Fibroblast of skin of abdomen (primary cell): ENCODE measurements at places on chromosomes 2 and 18.

DNA sequence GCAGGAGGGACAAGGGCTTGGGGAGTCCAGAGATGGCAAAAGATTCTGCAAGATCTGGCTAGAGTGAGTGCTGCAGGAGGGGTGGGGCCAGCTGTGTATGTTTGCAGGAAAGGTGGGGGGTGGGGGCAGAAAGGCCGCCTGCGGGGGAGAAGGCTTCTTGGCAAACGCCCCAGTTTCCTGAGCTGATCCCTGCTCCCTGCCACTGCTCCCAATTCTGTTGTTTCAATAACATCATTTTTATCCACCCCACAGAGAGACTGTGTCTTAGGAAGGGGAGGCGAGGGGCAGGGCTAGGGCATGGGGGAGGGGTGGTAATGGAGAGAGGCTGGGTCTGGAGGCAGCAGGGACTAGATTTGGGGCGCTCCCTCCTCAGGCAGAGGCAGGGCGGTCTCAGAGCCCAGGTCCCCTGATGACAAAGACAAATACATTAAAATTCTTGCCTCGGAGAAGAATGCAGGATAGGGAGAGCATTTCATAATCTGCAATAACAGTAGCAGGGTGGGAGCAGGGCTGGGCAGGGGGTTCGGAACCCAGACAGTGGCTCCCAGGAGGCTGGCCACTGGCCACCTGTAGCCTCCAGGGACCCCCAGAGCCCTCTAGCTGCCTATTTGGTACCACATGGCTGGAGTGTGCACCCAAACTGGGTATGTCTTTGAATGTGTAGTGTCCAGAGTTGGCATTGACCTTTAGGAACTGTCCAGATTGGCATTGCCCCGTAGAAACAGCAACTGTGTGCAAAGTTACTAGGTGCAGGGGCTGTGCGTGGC is 2.1 kb upstream of the WNT6 start:
- DNase-seq: peak; percentile 25

- DNase-seq: peak; percentile 96
These were observed 41.2 kb downstream of the SLC9A4 start for GRCh38 chr2:102514061-102514785.

DNA sequence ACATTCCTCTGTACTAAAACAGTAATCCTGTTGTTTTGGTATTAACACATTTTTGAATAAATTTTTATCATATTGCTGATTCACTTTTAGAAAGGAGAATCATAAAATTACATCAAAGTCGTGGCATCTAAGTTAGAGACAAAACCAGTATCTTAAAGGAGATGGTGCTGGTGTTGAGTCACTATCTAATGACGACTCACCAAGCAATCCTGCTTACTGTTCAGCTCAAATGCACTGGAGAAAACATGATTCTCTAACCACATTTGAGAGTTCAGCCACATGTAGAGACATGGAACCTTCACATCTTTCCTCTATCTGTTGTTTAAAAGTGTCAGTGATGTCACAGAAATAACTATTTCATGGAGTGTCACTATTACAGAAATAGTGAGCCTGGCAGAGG is 473.8 kb downstream of the TGIF1 start:
- DNase-seq: peak; percentile 77

DNA sequence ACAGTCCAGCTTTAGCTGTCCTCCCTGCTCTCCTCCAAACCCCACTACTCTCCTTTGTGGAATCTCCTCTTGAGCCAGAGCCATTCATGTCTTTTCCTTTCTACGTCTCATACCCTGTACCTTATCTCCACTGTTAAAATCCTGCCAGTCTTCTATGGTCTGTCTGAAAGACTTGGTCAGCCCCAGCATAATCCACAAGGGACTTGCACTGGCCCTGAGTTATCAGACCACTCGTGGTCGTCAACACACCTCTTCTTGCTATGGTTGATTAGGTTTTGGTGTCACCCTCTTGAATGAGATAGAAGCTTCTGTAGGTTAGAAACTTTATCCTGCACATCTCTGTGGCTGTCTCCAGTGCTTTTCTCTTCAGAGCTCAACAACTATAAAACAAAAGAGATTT is 56.8 kb downstream of the MYO1B start:
- DNase-seq: no peak

GRCh38 chr2:176650104-176650837 is 381.0 kb downstream of the MTX2 start:
- DNase-seq: peak; percentile 66

GRCh38 chr18:36179562-36180355 is 7.5 kb upstream of the MOCOS start:
- peak; percentile 81 for DNase-seq

DNA sequence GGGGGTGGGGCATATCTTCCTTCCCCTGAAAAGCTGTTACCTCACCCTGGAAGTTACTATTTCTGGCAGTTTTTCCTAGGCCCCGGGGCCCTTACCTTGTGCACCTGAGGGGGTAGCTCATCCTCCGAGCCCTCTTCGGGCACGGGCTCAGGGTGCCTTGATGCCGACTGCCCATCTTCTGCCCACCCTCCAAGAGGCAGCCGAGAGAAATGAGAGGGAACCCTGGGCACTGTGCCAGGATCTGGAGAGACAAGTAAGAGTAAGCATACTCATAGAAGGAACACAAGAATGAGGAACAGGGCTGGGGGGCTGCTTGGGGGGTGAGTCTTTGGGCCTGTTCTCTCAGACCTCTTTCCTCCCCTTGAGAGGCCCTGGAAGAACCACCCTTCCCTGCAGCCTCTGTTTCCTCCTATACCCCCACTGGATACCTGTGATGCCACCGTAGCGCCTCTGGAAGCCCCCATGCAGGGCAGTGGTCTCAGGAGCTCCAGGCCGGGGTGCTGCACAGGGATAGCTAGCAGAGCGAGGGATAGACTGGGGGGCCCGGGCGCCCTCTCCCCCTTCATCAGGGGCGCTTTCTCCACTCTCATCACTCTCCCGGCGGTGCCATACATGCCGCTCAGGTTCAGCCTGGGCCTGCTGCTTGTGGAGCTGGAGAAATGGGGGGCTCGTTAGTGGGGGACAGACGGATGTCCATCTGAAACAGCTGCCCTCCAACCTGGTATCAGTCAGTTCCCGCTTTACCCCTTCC is 2.1 kb upstream of the ABCB6 start:
- no peak for DNase-seq

DNA sequence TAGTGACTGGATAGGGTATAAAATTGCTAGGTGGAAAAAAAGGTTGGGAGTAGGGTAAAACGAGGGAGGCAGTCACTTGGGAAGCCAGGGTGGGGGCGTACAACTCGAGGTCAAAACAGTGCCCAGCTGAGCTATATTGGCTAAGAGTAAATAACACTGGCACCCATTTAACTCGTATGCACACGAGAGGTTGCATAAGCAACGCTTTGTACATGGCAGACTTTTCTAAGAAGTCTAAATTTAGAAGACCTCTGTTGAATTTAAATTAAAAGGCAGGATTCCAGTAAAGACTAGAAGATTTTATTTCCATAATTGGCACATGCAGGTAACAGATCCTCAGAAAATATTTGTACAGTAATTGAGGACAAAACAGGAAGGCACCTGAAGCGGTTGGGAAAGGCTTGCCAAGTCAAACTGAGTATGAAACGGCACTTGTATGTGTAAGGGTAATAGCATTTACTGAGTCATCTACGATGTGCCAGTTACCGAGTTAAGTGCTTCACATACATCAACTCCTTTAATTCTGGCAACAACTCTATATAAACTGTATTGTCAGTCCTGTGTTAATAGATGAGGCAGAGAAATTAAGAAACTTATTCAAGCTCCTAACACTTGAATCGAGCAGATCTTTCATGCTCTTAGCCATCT is 1.4 kb upstream of the MALT1 start:
- DNase-seq: peak; percentile 68

DNA sequence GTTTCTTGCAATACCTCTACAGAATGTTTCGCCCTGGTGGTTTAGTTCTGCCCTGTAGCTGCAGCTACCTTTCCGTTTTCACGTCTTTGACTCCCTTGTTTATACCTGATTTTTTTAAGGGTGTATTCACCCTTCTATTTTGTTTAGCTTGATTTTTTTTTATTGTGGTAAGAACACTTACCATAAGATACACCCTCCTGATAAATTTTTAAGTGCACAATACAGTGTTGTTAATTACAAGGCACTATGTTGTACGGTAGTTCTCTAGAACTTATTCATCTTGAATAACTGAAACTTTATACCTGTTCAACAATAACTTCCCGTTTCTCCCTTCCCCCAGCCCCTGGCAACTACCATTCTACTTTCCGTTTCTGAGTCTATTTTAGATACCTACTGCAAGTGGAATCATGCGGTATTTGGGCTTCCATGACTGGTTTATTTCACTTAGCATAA is 48.9 kb upstream of the NABP1 start:
- no peak for DNase-seq

DNA sequence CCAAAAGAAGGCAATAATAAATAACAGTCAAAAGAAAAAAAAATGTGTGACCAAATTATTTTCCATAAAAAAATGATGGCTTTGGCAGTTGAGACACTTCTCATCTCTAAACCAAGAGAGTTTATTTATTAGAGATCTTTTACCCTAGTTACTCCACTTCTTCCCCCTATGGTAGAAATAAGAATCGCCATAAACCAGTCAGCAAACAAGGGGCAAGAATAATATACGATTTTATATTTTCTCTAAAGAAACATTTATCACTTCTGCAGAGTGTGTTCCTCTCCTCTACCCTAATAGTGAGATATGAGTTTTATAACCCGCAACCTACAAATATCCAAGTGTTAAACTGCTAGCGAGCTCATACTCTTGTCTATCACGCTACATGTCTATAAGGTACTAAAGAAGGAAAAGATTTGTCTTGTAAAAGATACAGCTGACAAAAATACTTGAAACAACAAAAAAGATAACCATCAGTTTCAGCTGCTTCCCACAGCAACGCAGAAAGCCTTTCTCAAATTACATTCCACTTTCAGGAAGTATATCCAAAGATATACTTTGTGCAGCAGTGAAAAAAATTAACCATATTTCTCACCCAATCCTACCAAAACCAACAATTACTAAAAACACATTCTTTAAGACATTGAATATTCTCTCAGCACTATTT is 2.3 kb downstream of the RNF103 start:
- DNase-seq: peak; percentile 2

GRCh38 chr2:14642499-14642898 is 10.0 kb downstream of the LRATD1 start:
- DNase-seq: no peak

GRCh38 chr2:204282525-204282924 is 262.8 kb upstream of the PARD3B start:
- no peak for DNase-seq

GRCh38 chr2:159091381-159091780 is 122.9 kb downstream of the TANC1 start:
- DNase-seq: peak; percentile 75

DNA sequence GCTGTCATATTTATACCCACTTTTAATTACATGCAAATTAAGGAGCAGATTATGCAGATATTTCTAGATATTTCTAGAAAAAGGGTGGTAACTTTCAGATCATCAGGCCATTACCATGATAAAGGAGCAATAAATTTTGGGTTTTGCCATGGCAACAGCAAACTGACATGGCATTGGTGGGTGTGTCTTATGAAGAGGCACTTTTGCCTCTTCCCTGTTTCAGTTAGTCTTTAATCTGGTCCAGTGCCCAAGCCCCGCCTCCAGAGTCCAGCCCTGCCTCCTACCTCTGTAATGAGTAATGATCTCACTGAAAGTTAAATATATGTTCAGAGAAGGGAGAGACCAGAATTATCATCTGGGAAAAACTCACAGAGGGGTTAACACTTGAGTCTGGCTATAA is 124.8 kb downstream of the SCG2 start:
- no peak for DNase-seq

GRCh38 chr18:66759050-66759828 is 155.3 kb upstream of the CDH19 start:
- no peak for DNase-seq

DNA sequence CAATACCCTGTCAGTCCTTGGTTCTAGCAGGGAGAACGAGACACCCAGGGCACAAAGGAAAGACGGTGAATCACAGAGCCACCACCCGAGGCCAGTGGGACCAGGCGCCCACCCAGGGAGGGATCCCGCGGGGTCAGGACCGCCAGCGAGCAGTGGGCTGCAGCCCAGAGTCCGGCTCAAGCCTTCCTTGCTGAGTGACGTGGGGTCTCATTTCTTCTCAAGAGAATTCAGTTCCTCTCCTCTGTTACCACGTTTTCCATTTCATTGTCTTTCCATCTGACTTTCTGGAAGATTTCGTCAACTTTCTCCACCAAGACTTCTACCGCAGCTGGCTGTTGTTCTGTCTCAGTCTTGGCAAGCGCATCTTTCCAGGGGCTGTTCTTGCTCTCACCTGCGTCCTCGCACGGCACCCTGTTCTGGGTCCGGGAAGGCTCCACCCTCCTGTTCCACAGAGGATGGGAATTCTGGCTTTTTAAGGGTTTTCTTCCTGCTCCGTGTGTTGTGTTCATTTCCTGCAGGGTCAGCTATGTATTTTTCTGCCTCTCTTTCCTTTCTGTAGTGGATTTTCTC is 248.6 kb downstream of the NDUFA10 start:
- DNase-seq: no peak

- no peak for DNase-seq
These were observed 10.8 kb downstream of the GLS start for GRCh38 chr2:190891372-190891771.

GRCh38 chr18:24600076-24600654 is 139.7 kb downstream of the HRH4 start:
- peak; percentile 65 for DNase-seq

DNA sequence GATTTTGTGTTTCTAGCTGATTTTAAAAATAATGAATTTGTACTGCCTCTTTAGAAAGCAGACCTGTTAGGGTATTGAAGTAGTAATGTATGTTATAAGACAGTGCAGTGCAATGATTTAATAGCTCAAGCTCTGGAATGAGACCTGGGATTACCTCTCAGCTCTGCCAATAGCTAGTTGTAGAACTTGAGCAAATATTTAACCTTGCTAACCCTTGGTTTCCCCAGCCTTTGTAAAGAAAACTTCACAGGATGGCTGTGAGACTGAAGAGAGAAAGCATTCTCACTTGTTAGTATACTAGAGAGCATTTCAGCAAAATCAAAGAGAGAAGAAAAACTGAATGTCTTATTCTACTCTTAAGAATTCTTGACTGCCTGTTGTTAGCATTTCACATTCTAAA is 293.9 kb downstream of the KIAA1328 start:
- DNase-seq: no peak

DNA sequence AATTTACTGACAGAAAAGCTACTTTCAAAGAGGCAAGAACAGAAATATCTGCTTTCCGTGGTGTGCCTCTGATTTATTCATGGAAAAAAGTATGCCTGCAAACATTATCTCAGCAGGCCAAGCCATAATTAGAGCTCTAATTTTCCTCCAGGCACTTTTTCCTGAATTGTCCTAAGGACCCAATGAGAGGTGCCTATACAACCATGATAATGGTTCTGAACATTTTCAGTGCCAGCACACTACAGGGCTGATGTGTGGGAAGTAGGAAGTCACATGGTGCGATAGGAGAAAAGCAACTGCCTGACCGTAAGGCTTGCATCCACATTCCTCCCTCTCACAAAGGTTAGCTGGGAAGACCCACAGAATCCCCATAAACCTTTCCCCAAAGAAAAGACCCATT is 45.9 kb upstream of the EGR4 start:
- no peak for DNase-seq
